T-helper 2 cell (primary cell): ENCODE measurements at places on chromosomes 11 and 22.

- DNase-seq: no peak
These were observed 14.5 kb downstream of the THOC5 start for GRCh38 chr22:29539105-29539504.

GRCh38 chr11:104332110-104332509, 168.2 kb upstream of the PDGFD start:
- no peak for DNase-seq

DNA sequence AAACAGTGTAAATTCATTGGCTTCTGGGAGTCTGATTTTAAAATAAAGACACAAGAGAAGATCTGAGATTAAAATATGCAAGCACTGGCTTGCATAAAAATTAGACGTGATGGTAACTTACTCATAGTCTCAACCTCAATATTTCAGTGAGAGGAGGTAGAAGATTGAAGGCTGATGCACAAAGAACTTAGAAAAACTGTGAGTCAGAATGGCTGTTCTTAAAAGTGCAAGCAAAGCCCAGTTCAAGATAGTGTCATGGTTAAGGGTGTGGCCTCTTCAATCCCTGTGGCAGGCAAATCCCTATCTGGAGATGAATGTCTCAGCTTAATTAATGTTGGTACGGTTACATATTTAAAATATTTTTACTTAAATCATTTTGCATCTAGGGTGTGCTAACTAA, 33.6 kb upstream of the FIBIN start:
- DNase-seq: no peak

DNA sequence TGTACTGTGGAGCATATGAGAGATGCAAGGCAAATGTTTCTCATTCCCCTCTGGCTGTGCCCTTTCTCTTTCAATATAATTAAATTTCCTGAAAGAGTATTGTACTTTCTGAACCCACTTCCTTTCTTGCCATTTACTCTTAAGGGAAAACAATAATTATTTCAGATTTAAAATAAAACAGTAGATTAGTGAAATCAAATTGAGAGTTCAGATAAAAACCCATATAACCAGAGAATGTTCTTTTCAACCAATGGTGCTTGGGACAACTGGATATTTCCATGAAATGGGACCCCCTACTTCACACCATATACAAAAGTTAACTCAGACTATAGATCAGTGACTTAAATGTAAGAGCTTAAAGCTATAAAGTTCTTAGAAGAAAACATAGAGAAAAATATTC, 26.1 kb upstream of the DLAT start:
- DNase-seq: no peak
